ENCODE measurements at places on chromosomes 6 and 20. TPM values are rescaled to one million over a fixed set of nuclear protein-coding genes. Genes with fewer than 3 reads are reported as not detected.

DNA sequence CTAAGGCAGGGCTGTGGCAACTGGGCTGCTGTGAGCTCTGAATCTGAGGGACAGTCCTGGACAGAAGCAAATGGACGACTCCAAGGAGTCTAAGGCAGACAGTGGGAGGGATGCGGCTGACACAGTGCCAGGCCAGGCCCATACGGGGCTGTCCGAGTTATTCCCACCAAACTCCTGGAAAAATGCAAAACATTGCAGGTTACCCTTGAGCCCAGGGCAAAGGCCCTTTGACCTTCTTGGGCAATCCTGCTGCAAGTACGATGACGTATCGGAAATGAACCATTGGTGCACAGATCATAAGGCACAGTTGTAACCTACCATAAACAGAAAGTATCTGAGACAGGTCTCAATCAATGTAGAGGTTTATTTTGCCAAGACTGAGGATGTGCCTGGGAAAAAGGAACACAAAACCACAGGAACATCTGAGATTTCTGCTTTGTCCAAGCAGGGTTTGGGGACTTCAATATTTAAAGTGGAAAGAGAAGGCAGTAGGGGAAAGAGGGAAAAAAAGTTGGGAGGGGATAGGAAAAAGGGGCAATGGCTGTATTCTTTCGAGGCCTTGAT lies 118.9 kb downstream of the DACT2 start:
- H3K4me3 ChIP-seq: no peak overlapping the region
- no peak for DNase-seq

DNA sequence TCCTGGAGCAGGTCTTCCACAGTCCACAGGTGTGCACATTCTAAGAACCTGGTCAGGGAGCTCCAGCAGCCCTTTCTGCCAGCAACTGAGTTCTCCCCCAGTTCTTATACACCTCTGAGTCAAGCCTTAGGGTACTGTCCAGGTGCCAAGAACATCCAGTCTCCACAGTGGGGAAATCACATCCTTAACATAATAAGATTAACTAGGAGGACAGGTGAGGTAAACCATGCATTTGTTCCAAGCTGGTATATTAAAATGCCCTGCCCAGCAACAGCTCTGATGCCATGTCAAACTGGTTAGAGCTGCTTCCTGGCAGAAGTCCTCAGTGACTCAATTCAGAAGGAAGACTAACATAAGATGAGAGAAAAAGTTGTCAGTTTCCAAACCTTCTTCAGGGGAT lies 303.9 kb upstream of the SGK1 start:
- no peak overlapping the region for H3K4me3 ChIP-seq
- no peaks in the 10 kb centered on the region for H3K4me1 ChIP-seq
- H3K27me3 ChIP-seq: peaks cover 4% of the 10 kb centered on the region
- no peaks in the 10 kb centered on the region for H3K36me3 ChIP-seq
- H3K27ac ChIP-seq: no peak overlapping the region

GRCh38 chr20:61510778-61511330 lies 258.8 kb downstream of the CDH4 start:
- no peaks in the 10 kb centered on the region for H3K4me1 ChIP-seq
- no peak overlapping the region for H3K27ac ChIP-seq
- H3K27me3 ChIP-seq: peaks cover 63% of the 10 kb centered on the region
- H3K36me3 ChIP-seq: no peaks in the 10 kb centered on the region

CST1 gene
- not detected for total RNA-seq

Data from SJCRH30 (cell line).